ENCODE measurements at places on chromosomes 6 and 20. TPM values are rescaled to one million over a fixed set of nuclear protein-coding genes. Genes with fewer than 3 reads are reported as not detected.

DNA sequence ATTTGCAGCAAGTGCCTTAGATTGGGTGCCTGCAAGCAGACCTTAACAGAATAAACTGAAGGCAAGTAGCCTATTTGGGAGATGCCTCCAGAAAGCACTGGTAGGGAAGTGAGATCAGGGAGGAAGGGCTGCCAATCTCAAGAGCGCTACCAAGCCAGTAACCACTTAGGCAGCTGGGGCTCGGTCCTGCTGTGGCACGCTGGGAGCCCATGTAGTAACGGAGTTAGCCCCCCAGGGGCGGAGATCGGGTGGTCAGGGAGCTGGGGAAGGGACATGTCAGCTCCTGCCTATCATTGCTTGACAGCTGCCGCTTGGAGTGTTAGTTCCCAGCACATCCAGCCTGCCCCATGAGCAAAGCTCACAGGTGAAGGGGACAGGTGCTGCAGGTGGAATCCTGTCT, 127.0 kb downstream of the CEBPB start:
- DNase-seq = no peak

- no peak for DNase-seq
Observed at GRCh38 chr20:32672394-32672981, 1.3 kb downstream of the C20orf203 start.

DNA sequence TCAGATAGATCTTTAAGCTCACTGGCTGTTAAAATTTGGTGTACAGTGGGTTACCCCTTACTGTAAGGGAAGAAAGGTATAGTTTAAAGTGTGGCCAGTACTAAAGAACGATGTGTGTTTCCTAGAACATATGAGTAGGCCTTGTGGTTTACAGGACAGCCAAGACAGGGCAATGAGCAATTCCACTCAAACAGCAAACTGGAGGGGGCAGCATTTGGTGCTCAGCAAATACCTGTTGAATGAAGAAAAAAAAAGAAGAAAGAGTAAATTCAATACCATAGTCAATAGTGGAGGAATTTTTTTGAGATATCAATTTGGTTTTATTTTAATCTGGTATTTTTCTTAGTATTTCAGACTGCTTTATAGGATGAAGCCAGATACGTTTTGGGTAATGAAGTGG, 3.8 kb upstream of the NCOA5 start:
- DNase-seq = no peak

DNA sequence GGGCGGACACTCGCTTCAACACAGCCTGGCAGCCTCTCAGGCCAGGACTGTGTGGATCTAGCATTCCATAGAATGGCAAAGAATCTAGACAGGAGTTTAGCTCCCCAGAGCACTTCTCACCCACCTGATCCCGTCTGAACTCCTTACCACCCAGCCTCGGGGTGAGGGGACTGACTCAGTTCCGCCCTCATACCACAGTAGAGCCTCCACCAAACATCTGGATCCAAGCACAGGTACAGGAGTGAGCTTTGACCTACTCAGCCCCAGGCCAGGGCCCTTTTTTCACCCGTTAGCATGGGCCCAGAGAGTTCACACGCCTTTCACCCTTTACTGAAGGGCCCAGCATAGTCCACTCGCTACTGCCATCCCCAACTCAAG, 715 bp downstream of the PSMF1 start:
- no peak for DNase-seq

Gene FNDC11
- total RNA-seq = 0.44 TPM
